ENCODE measurements at places on chromosomes 12 and 14.

DNA sequence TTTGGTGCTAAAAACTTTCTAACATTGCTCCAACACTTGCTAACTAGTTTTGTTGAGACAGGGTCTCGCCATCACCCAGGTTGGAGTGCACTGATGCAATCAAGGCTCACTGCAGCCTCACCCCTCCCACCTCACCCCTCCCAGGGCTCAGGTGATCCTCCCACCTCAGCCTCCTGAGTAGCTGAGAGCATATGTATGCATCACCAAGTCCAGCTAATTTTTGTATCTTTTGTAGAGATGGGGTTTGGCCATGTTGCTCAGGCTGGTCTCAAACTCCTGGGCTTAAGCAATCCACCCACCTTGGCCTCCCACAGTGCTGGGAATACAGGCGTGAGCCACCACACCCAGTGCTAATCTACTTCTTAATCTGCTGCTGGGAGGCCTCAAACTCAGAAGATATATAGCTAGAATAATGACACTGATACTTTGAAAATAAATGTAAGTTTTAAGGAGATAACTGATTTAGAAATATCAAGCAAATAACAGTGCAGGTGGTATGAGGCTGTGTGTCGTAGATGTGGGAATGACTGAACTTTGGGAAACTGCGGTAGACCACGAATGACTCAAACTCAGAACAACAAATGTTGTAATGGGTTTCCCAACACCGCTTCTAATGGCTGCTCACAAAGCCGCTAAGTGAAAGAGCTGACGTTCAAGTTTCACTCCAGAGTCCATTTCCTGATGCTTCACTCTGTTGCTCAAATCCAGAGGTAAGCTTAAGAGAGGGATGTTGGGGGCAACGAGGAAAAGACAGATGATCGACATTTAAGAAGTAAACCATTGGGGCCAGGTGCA is 10.0 kb downstream of the TMCC3 start:
- peak; percentile 96 for DNase-seq

- DNase-seq, result peak; percentile 97
Measured at GRCh38 chr12:11719678-11720099, 70.2 kb downstream of the ETV6 start.

GRCh38 chr12:121536899-121537813 is 43.7 kb downstream of the KDM2B start:
- peak; percentile 74 for DNase-seq

- DNase-seq, result peak; percentile 71
Measured at GRCh38 chr12:111643427-111643826, 42.3 kb downstream of the BRAP start.

DNA sequence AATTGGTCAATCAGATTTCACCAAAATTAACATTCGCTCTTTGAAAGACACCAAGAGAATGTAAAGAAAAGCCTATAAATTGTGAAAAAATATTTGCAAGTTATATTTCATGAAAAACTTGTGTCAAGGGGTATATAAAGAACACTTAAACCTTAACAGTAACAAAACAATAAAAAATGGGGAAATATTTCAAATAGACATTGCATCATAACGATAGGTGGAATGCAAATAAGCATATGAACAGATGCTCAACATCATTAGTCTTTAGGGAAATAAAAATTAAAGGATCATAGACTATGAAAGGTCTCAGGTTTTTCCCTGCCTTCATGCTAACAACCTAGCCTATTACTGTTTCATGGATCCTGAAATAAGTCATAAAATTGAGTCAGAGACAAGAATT is 64.3 kb downstream of the COCH start:
- DNase-seq, result no peak

DNA sequence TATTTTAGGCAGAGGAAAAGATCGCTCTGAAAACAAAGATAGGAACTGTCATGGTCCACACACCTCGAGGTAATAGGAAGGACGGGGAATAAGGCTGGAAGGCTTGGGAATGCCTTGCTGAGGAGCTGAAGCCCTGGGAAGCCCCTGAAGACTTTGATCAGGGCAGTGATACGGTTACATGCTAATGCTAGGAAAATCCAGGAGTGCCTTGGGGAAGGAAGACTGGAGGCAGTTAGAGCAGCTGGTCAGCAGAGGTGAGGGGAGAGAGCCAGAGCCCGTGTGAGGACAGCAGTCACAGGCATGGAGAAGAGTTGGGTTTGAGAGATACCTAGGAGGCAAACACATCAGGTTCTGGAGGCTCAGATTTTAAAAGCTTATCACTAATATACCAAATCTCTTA is 8.6 kb upstream of the YY1 start:
- DNase-seq, result no peak

DNA sequence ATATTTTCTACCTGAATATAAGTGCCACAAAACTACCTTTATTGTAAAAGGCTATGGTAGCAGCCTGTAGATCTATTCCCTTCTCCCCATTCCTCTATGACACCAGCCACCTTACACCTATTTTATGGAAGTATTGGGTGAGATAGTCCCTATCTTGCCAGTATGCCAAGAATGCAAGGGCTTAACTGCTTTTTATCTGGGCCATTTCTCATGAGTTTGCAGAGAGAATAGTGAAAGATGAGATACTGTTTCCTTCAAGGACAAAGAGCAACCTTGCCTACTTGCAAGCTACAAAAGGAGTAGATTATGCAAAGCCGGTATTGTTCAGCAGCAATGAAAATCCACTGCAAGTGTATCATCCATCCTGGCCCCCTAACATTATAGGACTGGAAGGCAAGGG is 1775.6 kb upstream of the SEL1L start:
- DNase-seq, result no peak

GRCh38 chr14:60304509-60304908 is 55.5 kb downstream of the PPM1A start:
- DNase-seq, result no peak

GRCh38 chr14:65332141-65332871 is 80.2 kb upstream of the FUT8 start:
- peak; percentile 34 for DNase-seq

DNA sequence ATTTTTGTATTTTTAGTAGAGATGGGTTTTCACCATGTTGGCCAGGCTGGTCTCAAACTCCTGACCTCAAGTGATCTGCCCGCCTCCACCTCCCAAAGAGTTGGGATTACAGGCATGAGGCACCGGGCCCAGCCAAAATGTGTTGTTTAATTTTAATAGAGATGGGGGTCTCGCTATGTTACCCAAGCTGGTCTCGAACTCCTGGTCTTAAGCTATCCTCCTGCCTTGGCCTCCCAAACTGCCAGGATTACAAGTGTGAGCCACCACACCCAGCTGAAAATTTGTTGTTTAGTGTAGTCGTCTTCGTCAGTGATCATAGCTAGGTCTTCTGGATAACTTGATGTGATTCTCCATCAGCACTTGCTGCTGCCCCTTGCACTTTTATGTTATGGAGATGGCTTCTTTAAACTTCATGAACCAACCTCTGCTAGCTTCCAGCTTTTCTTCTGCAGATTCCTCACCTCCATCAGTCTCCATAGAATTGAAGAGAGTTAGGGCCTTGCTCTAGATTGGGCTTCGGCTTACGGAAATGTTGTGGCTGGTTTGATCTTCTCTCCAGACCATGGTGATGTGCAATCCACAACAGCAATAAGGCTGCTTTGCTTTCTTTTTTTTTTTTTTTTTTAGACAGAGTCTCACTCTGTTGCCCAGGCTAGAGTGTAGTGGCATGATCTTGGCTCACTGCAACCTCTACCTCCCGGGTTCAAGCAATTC is 13.0 kb downstream of the ISCU start:
- no peak for DNase-seq

- no peak for DNase-seq
Measured at GRCh38 chr12:69875416-69875935, 50.4 kb downstream of the MYRFL start.

- no peak for DNase-seq
Measured at GRCh38 chr14:50985124-50985858, 41.0 kb upstream of the PYGL start.

- peak; percentile 42 for DNase-seq
Measured at GRCh38 chr12:25904442-25904841, 54.0 kb upstream of the RASSF8 start.

- no peak for DNase-seq
Measured at GRCh38 chr14:94162466-94162865, 11.7 kb upstream of the PPP4R4 start.

All from iris pigment epithelial cell (primary cell).